Forelimb muscle (tissue), 1 donor: ENCODE measurements at places on chromosomes 16 and 17. TPM values are rescaled to one million over a fixed set of nuclear protein-coding genes. Genes with fewer than 3 reads are reported as not detected.
A peak's percentile ranks its signal among the peaks of the same experiment; 100 is the strongest.

DNA sequence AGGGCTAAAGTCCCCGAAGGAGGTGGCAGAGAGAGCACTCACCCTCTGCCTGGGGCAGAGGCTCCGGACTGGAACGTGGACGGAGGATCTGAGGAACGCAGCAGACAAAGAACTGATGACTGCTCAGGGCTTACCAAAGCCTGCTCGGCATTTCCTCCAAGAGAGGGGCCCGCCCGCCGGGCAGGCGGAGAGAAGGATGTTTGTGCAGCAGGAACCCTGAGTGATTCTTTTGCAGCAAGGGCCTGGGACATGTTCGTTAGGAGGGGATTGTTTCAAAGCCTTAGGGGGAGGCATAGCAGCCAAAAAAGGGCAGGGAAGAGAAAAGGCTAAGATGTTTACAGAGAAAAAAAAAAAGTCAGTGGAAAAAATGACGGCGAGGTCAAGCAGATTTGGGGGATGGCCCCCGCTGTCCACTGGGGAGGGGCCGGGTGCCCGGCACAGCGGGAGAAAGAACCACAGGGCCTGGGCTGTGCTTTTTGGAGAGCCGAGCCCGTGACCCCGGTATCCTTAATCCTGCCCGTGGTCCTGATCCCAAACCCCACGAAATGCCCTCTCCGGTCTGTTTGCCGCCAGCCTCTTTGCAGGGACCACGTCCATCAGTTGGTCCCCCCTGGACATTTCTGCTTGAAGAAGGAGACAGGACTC, 129.3 kb downstream of the NTN1 start:
- DNase-seq, result peak; percentile 8

DNA sequence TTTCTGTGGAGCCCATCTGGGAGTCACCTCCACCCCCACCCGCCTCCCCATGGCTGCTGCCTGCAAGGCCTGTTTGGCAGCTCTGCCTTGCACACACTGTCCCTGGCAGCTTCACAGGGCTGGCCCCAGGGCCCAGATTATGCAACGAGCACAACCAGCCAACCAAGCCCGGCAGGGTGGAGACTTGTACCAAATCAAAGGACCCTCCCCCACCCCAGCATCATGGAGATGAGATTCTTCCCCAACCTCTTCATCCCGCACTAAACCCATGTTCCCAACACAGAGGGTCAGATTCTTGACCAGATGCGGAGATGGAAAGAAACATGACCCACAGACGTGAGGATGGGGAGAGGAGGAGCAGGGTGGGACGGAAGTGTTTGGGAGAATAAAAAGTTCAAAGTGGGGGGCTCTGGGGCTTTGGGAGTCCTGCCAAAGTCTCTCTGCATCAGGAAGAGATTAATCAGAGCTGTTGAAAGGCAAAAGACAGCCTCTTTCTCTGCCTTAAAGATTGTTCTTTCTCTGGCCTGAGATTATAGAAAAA, 3.8 kb downstream of the SMARCD2 start:
- no peak for DNase-seq

DNA sequence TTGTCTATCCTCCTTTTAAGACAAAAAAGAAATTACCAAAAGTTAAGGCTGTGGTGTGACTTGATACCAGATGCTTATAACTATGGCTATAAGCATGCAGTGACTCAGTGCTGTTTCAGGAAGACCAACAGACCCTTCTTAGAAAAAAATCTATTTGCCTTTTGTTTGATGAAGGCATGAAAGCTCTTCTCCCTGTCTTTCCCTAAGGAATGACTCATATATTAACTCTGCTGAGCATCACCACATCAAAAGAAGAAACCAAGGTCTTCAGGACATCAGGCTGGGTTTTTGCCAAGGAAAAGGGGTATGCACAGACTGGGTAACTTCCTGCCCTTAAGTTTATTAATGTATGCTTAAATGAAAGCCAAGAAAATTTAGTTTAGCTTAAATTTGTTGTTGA, 47.1 kb downstream of the VMP1 start:
- no peak for DNase-seq

GRCh38 chr16:49834531-49835151, 21.3 kb downstream of the ZNF423 start:
- no peak for DNase-seq

DNA sequence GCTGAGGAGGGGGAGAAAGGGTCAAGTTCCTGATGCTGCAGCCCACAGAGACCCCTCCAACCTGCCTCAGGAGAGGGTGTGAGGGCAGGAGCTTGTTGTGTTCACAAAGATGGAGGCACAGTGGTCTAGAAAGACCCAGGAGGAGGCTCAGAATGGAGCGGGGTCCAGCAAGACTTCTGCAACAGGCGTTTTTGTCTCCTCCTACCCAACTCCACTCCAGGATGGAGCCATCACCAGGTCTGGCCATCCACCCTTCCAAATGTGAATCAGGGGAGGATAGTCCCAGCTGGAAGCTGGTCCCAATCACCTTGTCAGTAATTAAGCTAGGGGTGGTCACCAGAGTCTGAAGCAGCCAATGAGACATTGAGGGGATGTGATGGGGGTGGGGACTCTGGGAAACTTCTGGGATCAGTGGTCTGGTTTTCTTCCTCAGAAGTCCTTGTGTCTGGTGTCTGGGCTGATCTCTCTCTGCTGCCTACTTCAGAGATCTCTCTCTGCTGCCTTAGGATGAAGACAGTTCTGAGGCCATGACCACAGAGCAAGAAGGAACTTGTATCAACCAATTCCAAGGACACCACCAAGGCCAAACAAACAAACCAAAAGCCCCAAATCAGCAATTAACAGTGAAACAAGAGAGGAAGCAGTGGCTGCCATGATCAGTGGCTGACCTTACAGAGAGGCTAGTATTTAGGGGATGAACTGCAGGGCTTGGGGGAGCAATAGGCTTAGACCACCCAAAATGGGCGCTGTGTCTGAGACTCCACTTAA, 14.5 kb downstream of the CD300LB start:
- no peak for DNase-seq

DNA sequence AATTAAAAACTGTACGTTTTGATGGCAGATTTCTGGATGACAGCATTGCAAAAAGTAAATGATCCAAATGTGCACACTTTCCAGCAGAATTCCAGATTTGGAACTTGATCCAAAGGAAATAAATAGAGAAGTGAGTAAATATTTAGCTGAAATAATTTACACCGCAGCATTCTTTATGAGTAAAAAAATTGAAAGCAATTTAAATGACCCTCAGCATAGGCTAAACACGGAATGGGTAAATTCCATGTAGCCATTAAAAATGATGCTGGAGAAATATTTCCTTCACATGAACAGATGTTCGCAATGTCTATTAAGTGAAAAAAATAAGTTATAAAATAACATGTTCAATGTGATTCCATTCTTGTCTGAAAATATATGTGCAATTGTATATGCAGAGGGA, 424.8 kb downstream of the HS3ST3B1 start:
- DNase-seq, result no peak

- DNase-seq, result no peak
These were observed 28.8 kb downstream of the CCL4 start for GRCh38 chr17:36132421-36132831.

DNA sequence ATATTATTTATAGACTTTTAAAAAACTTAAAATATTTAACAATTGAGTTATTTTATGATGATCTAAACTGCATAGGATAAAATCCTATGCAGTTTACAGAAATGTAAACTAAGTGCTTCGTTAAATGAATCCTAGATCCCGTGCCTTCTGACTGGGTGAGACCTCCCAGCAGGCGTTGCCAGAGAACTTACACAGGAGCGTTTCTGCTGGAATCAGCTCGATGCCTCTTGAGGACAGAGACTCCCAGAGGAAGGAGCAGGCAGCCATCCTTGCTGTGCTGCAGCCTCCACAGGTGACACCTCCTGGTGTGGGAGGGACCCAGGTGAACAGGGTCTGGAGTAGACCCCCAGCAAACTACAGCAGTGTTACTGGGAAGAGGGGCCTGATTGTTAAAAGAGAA, 160.4 kb downstream of the WWOX start:
- DNase-seq, result no peak

DNA sequence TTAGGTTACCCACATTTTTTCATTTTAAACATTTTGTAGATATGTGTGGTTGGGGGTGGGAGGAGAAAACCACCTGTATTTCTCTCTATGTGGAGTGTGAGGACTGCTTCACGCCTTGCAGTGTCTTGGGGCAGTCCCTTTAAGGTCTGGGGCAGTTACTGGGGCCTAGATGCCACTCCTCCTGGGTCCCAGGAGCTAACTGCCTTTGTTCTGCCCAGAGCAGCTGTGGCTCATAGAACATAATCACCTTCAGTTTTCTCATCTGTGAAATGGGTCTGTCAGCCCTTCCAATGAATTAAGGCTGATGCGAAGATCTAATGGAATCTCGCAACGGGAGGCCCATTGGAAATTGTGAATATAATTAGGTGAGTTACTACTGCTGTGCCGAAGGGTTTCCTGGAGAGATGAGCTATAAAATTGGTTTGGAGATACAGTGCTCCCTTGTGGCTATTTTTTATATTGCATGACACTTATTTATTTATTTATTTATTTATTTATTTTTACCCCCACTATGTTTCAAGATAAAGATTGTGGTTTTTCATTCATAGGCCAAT, 22.9 kb downstream of the DHRS7C start:
- no peak for DNase-seq

GRCh38 chr16:21599122-21600030, at the start of gene METTL9:
Gene METTL9, plus strand, starts transcription at chr16:21599577. Its CDS starts 157 bp downstream, at chr16:21599734.
- peak; percentile 86 for DNase-seq

DNA sequence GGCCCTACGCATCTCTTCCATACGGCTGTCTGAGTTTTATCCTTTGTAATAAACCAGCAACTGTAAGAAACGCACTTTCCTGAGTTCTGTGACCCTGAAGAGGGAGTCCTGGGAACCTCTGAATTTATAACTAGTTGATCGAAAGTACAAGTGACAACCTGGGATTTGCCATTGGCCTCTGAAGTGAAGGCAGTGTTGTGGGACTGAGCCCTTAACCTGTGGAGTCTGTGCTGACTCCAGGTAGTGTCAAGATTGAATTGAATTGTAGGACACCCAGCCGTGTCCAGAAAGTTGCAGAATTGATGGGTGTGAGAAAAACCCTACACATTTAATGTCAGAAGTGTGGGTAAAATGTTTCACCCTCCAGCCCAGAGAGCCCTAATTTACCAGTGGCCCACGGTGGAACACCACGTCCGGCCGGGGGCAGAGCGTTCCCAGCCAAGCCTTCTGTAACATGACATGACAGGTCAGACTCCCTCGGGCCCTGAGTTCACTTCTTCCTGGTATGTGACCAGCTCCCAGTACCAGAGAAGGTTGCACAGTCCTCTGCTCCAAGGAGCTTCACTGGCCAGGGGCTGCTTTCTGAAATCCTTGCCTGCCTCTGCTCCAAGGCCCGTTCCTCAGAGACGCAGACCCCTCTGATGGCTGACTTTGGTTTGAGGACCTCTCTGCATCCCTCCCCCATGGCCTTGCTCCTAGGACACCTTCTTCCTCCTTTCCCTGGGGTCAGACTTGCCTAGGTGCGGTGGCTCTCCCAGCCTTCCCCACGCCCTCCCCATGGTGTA, 1.5 kb downstream of the GAA start:
- DNase-seq, result no peak

- DNase-seq, result no peak
These were observed 36.1 kb downstream of the GINS2 start for GRCh38 chr16:85652431-85653221.

GRCh38 chr17:3796822-3797170, 4.2 kb downstream of the ITGAE start:
- no peak for DNase-seq

DNA sequence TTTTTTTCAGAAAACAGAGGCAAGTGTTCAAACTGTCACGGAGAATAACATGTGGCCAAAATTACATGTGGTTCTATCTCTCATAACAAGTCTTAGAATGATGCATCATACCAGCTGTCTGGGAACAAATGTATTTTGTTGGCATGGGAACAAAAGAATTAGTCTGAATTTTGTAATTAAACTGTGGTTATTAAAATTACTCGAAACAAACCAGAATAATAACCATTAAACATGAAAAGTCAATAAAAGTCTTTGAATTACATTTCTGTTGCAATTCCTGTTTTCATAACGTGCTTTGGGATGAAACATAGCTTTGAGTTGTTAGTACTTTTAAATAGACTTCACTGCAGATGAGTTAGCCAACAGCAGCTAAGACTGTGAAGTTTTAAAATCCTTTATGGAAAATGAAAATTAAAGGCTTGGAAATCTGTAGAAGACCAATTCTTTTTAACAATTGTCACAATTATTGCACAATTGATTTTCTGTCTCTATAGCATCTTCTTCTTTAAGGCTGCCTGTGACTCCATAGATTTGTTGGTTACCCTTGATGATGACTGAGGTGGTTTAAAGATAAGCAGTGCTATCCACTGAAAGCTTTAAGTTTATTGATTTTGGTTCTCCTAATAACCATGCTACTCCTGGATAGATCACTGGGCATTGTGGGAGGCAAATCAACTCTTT, 117.9 kb upstream of the AXIN2 start:
- no peak for DNase-seq

DNA sequence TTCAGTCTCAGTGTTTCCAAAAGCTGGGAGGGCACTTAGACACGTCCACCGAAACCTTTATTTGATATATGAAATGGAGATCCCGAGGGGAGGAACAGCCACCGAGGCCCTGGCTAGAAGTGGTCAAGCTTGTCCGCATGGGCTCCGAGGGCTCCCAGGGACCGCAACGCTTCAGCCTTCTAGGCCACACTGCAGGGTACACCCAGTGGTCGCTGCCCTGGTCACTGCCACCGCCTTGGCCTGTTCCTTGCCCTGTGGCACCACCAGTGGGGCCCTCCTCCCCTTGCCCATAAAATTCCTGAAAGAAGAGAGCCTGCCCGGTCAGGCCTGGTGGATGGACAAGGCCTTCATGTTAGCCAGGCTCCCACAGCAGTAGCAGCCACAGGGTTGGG, 43.8 kb upstream of the SMPD3 start:
- DNase-seq, result no peak

DNA sequence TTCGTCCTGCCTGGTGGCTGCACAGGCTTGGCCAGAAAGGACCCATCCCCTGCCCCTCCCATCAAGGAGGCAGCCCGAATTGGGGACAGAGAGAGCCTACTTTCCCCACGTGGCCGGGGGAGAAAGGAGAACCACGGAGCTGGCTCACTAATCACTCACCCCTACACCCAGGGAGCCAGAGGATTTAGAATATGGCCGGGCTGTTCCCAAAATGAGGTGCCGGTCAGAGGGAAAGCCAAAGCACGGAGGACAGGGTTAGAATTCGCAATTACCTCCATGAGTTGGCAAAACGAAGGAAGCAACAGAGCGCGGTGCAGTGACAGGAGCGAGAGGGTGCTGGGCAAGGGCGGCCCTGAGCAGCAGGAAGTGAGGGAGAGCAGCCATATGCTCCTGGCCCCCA, 33.1 kb downstream of the SHISA6 start:
- DNase-seq, result no peak

- no peak for DNase-seq
These were observed 114.5 kb upstream of the METRNL start for GRCh38 chr17:82964851-82965341.

- no peak for DNase-seq
These were observed 399.4 kb downstream of the NPIPA7 start for GRCh38 chr16:16778332-16778731.

- DNase-seq, result no peak
These were observed 209.4 kb downstream of the KATNIP start for GRCh38 chr16:27759301-27759871.

Gene HS3ST3A1
- polyA plus RNA-seq, result 1.0 TPM

Gene CUEDC1
- polyA plus RNA-seq, result 48.8 TPM

Gene MT4
- not detected for polyA plus RNA-seq

Gene TBKBP1
- 34.0 TPM for polyA plus RNA-seq

Gene GRAPL
- polyA plus RNA-seq, result 3.1 TPM

Gene SRCAP
- polyA plus RNA-seq, result 25.0 TPM

Gene HOXB8
- polyA plus RNA-seq, result 0.19 TPM

Gene GGNBP2
- polyA plus RNA-seq, result 54.0 TPM

Gene DBNDD1
- polyA plus RNA-seq, result 9.2 TPM

Gene TTLL6
- polyA plus RNA-seq, result not detected

Gene HSD17B1
- 2.9 TPM for polyA plus RNA-seq

Gene CA4
- 7.1 TPM for polyA plus RNA-seq

Gene GRIN2A
- polyA plus RNA-seq, result 0.23 TPM

Gene TLCD2
- 5.3 TPM for polyA plus RNA-seq
